ENCODE measurements at places on chromosomes 1 and 21.
A peak's percentile ranks its signal among the peaks of the same experiment; 100 is the strongest.

DNA sequence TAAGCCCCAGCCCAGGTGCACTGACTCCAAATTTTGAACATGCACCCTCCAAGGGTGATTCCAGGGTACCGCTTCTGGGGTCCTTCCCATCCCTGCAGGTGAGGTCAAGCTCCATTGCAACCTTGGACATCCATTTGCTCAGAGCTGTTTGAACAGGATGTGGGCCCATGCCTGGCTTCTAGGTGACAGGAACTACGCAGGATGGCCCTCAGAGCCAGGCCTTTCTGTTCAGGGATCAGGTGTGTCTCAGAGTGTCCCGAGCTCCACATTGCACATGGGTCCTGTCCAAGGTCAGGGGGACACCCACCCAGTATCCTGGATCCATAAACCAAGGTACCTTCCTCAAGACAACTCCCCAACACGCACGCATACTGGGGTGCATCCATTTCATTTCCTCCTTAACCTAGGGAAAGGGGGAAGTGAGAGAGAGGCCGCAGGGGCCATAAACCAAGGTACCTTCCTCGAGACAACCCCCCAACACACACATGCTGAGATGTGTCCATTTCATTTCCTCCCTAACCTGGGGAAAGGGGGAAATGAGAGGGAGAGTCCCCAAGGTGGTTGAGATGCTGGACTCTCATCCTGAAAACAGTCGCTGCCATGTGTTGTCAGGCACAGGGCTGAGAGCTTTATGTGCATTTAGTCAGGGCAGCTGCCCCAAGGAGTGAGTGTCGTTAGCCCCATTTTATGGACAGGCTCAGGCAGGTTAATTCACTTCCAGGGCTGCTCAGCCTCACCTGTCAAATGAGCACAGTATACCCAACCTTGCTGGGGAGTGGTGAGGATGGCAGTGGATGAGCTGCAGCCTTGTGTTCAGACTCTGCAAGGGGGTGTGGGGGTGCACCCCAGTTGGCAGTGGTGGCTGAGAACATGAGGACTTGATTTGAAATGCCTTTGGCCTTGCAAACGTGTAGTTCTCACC is 2.1 kb downstream of the SLC66A1 start:
- no peak overlapping the region for H3K4me3 ChIP-seq
- no peak for DNase-seq
- H3K27me3 ChIP-seq, result no peaks in the 10 kb centered on the region
- H3K36me3 ChIP-seq, result peaks cover 1% of the 10 kb centered on the region
- H3K4me1 ChIP-seq, result peaks cover 15% of the 10 kb centered on the region

GRCh38 chr21:28749536-28749935 is 243.1 kb downstream of the LTN1 start:
- H3K4me1 ChIP-seq, result no peaks in the 10 kb centered on the region
- no peak overlapping the region for H3K4me3 ChIP-seq
- no peak overlapping the region for H3K27ac ChIP-seq
- no peaks in the 10 kb centered on the region for H3K36me3 ChIP-seq
- no peak for DNase-seq
- H3K27me3 ChIP-seq, result no peaks in the 10 kb centered on the region

DNA sequence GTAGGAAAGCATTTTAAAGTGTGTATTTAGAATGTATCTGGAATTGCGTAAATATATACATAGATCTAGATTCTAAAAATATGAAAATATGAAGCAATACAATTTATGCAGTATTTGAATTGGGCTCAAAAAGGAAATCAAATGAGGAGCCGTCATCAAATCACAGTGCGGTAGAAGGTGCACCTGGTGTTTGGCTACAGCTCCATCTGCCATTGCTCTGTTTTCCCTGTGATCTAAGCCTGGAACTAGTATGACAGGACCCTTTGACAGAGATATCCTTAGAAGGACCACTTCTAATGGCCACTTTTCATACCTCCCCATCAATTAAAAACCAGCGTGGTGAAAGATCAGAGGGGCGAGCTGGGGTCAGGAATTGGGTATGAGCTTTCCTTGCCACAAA is 202.6 kb downstream of the NFIA start:
- peaks cover 9% of the 10 kb centered on the region for H3K27me3 ChIP-seq
- no peaks in the 10 kb centered on the region for H3K4me1 ChIP-seq
- no peaks in the 10 kb centered on the region for H3K36me3 ChIP-seq

DNA sequence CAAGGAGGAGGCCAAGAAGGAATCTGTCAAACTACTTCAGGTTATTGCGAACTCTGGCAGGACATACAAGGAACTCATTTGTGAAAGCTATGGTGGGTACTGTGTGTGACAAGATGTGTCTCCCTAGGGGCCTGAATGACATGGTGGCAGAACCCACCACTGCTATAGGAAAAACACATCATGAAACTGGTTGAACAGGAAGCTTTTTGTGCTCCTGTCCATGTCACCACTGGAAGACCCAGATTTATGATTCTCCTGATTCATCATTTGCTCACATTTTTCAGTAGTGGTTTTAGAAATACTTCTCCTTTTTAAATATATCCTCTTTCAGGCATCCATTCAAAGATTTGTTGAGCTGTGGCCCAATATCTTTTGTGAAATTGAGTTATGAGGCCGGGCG is 23.6 kb downstream of the ARMH1 start:
- H3K36me3 ChIP-seq, result no peaks in the 10 kb centered on the region
- DNase-seq, result no peak
- no peak overlapping the region for H3K27ac ChIP-seq
- H3K4me3 ChIP-seq, result no peak overlapping the region
- H3K27me3 ChIP-seq, result peaks cover 6% of the 10 kb centered on the region
- H3K4me1 ChIP-seq, result peaks cover 7% of the 10 kb centered on the region

- H3K27me3 ChIP-seq, result no peaks in the 10 kb centered on the region
- peaks cover 45% of the 10 kb centered on the region for H3K4me1 ChIP-seq
- H3K27ac ChIP-seq, result peak overlapping the region; percentile 54
These were observed 52.6 kb downstream of the PCNX2 start for GRCh38 chr1:233242827-233243483.

- H3K36me3 ChIP-seq, result peaks cover 5% of the 10 kb centered on the region
- H3K27ac ChIP-seq, result no peak overlapping the region
- no peak for DNase-seq
- H3K4me1 ChIP-seq, result peaks cover 13% of the 10 kb centered on the region
These were observed 15.9 kb downstream of the KAZN start for GRCh38 chr1:14614341-14614740.

DNA sequence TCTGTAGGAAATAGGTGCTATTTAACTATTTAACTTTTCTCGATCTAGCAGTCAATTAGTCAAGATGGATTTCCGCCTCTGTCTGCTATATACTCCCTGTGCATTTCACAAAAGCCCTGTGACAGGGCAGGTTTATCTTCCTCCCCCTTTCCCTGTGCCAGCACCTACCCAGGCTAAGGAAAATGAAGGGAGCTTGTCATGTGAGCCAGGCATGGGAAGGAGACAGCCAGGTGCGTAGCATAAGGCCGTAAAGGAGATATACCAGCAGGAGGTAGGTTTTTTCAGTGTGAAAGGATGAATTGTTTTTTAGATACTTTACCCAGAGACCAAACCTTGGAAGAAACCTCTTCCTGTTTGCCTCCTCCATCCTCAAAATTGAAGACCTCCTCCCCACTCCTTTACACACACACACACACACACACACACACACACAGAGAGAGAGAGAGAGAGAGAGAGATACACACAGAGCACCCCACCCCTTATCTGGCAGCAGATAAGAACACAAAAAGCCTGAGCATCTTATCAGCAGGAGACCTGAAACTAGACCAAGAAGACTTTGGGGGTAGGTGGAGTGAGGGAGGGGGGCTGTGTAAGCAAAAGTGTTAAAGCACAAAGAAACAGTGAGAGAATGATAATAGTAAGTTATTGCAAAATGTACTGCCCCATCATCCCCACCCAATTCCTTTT is 12.0 kb upstream of the TARBP1 start:
- DNase-seq, result no peak
- no peak overlapping the region for H3K4me3 ChIP-seq
- H3K27me3 ChIP-seq, result no peaks in the 10 kb centered on the region
- peak overlapping the region; percentile 79 for H3K27ac ChIP-seq
- peaks cover 28% of the 10 kb centered on the region for H3K4me1 ChIP-seq
- H3K36me3 ChIP-seq, result no peaks in the 10 kb centered on the region

DNA sequence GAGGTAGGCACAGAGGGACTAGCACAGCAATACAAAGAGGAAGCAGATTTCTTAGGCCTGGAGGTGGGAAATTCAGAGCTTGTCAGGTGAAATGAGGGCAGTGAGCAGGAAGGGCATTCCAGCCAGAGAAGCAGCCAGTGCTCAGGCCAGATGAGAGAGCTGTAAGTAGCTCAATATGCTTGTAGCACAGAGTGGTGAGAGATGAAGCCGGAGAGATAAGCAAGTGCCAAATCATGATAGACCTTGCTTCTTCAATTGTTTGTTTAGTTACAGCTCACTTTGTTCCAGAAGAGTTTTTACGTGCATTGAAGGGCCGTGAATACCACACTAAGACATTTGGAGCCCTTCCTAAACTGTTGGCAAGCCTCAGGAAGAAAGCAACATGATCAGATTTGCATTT is 42.0 kb upstream of the ADAMTS1 start:
- H3K36me3 ChIP-seq, result no peaks in the 10 kb centered on the region
- H3K27me3 ChIP-seq, result no peaks in the 10 kb centered on the region
- H3K4me1 ChIP-seq, result no peaks in the 10 kb centered on the region
- no peak for DNase-seq
- H3K27ac ChIP-seq, result no peak overlapping the region

GRCh38 chr1:4636644-4637380 is 17.6 kb upstream of the AJAP1 start:
- DNase-seq, result no peak
- no peak overlapping the region for H3K27ac ChIP-seq
- H3K27me3 ChIP-seq, result peaks cover 29% of the 10 kb centered on the region
- no peaks in the 10 kb centered on the region for H3K36me3 ChIP-seq

DNA sequence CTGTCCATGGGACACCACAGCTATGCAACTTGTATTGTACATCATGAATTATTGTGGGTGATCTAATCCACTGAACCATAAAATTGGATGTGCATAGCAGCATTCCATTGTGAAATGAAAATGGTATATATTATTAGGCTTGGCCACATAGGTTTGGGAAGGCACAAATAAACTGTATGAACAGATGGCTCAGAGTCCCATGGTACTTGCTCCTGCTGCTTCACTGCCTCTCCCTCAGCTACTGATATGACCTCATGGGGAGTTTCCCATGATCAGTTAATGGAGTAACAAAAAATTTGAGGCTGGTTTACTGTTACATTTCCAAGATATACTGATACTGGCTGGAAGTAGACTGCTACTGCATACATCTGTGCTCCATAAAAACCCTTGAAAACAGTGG is 152.7 kb upstream of the NEGR1 start:
- DNase-seq, result no peak
- no peaks in the 10 kb centered on the region for H3K4me1 ChIP-seq
- no peaks in the 10 kb centered on the region for H3K27me3 ChIP-seq
- no peaks in the 10 kb centered on the region for H3K36me3 ChIP-seq
- H3K27ac ChIP-seq, result no peak overlapping the region
